ENCODE measurements at places on chromosomes 11 and 22.

DNA sequence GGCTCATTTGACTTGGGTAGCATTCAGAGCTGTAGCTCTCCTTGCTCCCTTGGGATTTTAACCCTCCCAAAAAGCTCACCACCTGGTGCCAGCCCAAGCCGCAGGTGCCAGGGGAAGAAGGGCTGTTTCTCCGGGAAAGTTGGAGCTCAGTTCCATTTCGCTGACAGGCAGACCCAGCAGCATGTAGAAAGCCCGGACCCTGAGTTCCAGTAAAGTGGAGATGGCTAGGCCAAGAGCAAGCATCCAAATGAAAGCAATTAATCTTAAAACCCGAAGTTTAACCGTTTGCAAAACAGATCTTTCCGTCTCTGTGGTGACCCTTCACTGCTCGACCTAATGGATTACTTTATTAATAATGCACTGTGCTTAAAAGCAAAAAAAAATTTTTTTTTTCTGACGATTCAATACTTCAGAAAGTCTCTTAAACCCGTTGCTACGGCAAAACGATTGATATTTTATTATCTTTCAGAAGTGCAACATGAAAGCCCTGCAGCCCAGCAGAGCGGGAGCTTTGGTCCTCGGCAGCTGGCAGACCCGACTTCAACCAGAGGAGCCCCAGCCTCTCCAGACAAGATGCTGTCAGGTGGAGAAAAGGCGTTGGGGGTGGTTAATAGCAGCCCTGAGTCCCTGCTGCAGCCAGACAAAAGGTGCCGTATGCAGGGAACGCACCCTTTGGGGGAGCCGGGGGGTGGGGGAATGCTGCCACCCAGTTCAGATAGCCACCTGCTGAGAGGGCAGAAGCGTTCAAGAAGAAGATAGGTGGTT lies 3.3 kb downstream of the LMO1 start:
- no peak for DNase-seq

DNA sequence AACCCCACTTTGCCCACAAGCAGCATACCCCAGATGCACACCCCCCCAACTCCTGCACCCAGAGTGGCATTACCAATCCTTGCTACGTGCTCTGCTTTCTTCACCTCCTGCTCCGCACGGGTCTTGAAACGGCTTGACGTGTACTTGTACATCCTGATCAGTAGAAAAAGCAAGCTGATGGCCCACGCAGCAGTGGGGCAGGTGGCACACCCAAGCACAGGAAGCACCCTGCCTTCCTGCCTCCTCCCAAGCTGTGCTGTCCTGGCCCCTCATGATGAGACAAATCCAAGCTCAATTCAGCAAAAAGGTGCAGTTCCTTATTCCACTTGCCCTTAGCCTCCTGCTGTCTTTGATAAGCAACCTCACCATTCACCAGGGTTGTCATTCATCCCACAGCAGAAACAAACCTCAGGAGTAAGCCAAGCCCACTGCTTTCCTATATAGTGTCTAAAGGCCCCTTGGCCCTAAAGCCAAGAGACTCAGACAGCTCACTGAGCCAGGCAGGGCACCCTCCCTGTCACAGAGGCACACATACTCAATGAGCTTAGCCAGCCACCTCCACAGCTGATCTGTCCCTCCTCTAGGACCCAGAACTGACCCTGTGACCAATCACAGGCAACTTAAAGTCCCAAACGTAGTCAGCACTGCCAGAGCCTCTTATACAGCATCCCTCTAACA lies 27.8 kb downstream of the MORC2 start:
- DNase-seq, result no peak

DNA sequence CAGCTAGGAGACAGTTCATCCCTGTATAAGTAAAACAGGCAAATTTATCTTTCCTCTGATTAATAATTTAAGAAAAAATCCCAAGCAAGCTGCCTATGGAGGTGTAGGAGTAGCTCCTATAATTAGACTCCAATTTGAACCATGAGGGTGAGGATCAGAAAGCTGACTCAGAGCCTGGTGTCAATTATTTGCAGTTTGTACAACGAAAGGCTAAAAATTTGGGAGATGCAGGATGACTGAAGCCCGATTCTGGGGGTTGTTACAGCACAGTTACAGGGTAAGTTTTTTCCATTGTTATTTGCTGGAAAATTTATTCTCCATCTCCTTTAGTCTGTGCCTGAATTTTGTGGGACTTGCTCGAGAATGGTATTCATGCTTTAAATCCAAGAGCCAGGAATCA lies 359.4 kb upstream of the CCDC90B start:
- DNase-seq, result no peak

- DNase-seq, result peak; percentile 68
Observed at GRCh38 chr11:85086504-85087284, 540.5 kb downstream of the DLG2 start.

- DNase-seq, result no peak
Observed at GRCh38 chr11:2933375-2934020, 4.3 kb upstream of the PHLDA2 start.

- DNase-seq, result no peak
Observed at GRCh38 chr11:73158356-73159051, 16.4 kb upstream of the FCHSD2 start.

GRCh38 chr11:962688-963087 lies 37.0 kb downstream of the AP2A2 start:
- DNase-seq, result no peak

DNA sequence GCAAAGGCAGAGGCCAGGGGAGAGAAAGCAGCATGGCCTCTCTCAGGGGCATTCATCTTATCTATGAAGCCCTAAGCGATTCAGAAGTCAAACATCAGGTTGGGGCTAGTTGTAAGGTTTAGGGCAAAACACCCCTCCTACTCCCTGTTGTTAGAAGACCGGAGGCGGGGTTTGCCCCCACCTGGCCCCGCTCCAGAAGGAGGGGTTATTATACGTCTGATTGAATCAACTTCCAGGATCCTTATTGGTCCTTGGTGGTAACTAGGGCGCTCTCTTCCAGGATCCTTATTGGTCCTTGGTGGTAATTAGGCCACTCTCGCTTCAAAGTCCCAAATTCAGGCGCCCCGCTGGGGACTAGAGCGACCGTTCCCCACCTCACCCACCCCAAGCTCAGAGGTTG lies 12.1 kb upstream of the SMTN start:
- no peak for DNase-seq

GRCh38 chr11:113247966-113248365 lies 66.4 kb upstream of the TTC12 start:
- DNase-seq, result no peak

- no peak for DNase-seq
Observed at GRCh38 chr11:101786916-101787315, 127.9 kb upstream of the CEP126 start.

DNA sequence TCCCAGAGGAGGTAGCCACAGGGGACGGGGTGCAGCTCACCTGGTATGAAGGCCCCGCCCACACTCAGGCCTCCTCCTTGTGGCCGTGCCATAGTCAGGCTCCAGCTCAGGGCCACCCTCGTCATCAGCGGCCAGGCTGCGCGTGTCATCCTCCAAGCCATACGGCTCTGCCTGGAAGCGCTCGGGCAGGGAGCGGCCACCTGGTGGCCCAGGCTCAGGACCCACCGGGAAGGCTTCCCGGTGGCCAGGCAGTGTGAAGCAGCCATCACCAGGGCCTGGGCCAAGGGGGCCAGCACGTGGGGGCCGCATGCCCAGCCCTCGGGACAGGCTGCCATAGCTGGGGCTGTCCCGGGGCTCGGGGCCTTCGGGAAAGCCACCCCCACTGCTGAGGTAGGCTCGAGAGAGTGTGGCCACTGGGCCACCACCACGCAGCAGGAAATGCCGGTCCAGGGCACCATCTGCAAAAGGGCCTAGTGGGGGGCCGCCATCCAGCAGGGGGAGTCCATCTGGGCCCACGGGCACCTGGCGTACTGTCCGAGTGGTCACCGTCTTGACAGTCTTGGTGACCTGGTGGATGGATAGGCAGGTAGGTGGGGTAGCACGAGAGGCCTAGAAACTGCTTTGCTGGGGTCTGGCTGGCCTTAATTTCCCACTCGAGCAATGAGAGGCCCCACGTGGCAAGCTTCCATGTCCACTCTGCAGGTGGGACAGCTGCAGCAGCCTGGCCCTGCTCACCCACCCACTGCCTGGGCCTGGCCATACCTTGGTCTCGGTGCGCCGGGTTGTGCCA lies 35.3 kb downstream of the ARVCF start:
- DNase-seq, result no peak

DNA sequence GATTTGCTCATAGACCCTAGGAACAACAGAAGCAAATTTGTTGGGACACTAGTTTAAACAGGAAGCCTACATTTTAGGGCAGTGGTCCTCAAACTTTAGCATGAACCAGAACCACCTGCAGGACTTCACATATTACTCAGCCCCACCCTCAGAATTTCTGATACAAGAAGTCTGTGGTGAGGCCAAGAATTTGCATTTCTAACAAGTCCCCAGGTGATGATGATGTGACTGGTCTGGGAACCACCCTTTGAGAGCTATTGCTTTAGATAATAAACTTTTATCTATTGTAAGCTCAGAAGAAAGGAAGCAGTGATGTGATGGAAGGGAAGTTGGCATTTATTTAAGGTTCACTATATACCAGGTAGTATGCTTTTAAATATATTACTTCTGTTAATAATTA lies 194.0 kb downstream of the FAM181B start:
- DNase-seq, result no peak

GRCh38 chr11:6481924-6482275 lies 599 bp downstream of the TIMM10B start:
- DNase-seq, result no peak

DNA sequence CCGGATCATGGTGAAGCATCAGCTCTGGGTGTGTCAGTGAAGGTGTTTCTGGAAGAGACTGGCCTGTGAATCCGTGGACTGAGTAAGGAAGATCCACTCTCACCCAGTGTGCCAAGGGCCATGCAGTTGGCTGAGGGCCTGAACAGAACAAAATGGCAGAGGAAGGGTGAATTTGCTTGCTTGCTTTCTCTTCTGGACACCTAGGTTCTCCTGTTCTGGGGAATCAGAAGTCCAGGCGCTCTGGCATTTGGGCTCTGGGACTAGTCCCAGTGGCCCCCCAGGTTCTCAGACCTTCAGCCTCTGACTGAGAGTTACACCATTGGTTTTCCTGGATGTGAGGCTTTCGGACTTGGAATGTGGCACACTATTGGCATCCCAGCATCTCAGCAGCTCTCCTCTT lies 1170.8 kb downstream of the TBC1D22A start:
- DNase-seq, result no peak

- no peak for DNase-seq
Observed at GRCh38 chr11:3171931-3172560, 6.9 kb upstream of the OSBPL5 start.

DNA sequence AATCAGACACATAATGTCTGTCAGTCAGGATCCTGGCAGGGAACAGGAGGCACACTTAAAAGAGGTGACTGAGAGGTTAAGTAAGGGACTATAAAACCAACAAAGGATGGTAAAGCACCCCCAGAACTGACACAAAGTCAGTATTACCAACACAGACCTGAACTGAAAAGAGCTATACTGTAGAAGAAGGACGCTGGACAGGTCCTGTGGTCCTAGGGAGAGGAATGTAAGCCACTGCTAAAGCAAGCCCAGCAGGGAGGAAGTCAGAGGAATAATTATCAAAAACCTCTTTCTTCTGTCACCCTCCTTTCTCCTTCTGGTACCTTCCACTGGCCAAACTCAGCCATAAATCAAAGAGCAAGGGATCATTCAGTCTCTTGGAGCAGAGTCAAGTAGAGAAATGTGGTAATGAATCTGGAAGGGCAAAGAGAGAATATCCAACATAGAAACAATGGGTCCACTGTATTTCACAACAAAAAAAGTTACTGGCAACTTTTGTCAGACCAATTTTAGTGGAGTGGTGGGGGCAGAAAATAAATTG lies 33.4 kb upstream of the ANGPTL5 start:
- DNase-seq, result no peak

DNA sequence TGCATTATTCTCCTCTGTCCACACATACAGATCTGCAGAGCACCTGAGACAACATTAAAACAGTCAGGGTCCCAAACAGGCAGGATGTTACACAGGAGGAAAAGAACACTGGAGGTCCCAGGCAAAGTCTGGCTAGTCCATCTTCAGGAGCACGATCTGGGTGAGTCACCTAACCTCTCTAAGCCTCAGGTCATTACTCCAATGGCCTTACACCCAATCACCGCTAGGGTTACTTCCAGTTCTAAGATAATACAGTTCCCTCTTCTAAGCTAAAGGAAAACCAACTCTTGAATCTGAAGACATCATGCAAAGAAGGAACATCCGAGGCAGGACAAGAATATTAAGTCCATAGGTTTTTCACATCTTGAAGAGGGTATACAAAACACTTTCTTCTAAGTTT lies 24.5 kb downstream of the ASCC2 start:
- DNase-seq, result no peak

DNA sequence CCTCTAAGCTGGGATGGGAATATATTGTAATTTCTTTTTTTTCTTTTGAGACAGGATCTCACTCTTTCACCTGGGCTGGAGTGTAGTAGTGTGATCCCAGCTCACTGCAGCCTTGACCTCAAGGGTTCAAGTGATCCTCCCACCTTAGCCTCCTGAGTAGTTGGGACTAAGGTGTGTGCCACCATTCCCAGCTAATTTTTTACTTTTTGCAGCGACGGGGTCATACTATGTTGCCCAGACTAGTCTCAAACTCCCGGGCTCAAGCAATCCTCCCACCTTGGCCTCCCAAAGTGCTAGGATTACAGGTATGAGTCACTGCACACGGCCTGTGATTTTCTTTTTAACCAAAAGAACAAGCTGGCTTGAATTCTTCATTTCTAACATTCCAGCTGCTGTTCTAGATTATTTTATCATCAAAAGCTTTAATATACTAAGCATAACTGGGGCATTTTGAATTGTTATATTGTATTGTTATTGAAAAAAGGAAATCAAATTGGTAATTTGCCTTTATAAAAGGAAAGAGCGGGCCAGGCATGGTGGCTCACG lies 26.8 kb upstream of the PPP2R1B start:
- DNase-seq, result no peak

DNA sequence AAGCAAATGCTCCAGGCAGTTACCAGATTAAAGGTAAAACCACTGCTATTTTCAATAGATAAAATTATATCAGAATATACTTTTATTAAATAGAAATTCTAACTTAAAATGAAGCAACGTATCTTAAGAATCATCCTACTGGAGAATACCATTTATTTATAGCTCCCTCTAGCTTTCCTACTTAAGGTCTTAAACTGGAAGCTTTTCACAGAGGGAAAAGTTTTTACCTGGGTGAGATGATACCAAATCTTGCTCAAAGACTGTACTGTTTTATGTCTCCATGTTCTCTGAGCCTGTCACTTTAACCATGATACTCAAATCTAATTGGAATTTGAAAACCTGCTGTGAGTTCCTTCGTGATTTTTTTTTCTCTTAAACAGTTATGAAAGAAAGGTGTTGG lies 291.8 kb downstream of the AASDHPPT start:
- DNase-seq, result no peak

DNA sequence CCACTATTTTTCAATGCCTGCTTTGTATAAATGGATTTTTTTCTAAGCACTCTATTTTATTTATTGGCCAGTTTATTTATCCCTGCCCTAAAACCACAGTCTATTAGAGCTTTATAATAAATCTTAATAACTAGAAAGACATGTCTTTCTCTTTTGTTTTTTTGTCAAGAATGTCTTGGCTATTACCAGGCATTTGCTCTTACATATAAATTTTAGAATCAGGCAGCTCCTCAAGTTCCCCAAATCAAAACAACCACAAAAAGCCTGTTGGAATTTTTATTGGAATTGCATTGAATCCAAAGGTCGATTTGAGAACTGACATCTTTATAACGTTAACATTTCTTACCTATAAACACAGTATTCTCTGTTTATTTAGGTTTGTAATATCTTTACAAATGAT lies 85.8 kb upstream of the SC5D start:
- DNase-seq, result no peak

GRCh38 chr22:36881504-36882245 lies 20.9 kb downstream of the NCF4 start:
- no peak for DNase-seq
